Iris pigment epithelial cell (primary cell): ENCODE measurements at places on chromosomes 12 and 14.

- DNase-seq: no peak
Measured at GRCh38 chr12:124008595-124008994, 35.6 kb downstream of the ZNF664 start.

- peak; percentile 79 for DNase-seq
Measured at GRCh38 chr14:74860899-74861733, 14.8 kb downstream of the PROX2 start.

GRCh38 chr14:99132821-99133635, 139.0 kb downstream of the BCL11B start:
- no peak for DNase-seq

DNA sequence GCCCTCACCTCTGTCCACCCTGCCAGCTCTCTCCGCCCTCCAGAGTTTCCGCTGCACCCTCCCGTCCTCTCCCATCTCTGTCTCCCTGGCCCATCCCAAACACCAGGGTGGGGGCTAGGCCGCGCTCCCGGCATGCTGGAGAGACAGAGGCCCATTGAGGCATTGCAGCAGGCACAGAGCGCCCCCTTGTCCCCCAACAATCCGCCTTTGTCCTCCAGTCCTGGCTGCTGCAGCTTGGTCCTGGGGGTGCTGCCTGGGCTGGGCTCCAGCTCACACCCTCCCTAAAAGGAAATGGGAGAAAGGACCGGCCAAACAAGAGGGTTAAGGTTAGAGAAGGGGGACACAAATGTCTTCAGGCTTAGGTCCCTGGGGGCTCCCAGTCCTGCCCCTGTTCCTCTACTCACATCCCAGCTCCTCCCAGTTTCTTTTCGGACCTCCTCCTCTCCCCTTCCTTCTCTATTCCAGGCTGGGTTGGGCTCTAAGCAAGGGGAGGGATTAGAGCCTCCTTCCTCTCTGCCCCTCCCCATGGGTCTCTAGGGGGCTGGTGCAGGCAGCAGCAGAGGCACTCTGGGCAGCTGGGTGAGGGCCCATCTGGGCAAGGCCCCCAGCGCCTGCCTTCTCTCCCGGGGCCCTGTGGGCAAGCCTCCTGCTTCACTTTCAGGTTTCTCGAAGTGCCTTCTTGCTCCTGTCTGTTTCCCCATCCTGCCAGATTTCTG, at the start of gene CMTM5:
CMTM5 (plus strand) TSS at position 565 of the 716 bp plus-strand sequence. CDS start 206 bp downstream, outside the sequence.
- no peak for DNase-seq
